ENCODE measurements at places on chromosomes 4 and X.

DNA sequence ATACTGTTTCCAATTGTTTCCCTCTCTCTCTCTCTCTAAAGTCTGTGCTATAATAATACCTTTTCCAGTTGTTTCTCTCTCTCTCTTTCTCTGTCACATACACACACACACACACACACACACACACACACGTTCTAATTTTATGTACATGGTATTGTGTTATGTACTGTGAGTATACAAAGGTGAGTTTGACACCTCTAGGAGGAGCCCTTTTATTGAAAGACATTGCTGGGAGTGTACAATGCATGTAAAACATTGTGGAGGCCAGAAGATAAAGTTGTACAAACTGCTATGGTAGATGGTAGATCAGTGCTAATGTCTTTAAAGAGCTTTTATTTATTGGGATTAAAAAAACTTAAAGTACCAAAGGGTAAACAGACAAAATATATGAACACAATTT is 53.6 kb downstream of the BLTP1 start:
- no peak for DNase-seq

DNA sequence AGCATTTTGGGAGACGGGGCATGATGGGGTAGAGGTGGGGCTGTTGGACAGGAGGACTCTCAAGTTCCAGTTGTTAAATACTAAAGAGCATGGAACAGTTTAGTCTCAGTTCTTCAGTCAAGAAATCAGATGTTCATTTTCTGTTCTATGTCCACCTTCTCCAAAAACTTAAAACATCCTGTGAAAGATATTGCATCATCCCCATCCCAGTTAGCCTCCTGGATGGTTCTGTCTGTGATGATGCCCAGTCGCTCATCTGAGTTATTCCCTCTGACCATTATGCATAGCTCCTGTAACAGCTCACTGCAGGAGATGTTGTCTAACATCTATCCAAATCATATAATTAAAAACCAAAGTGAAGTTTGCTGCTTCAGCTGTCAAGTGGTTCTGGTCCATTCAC is 32.1 kb upstream of the SCML1 start:
- no peak for DNase-seq

DNA sequence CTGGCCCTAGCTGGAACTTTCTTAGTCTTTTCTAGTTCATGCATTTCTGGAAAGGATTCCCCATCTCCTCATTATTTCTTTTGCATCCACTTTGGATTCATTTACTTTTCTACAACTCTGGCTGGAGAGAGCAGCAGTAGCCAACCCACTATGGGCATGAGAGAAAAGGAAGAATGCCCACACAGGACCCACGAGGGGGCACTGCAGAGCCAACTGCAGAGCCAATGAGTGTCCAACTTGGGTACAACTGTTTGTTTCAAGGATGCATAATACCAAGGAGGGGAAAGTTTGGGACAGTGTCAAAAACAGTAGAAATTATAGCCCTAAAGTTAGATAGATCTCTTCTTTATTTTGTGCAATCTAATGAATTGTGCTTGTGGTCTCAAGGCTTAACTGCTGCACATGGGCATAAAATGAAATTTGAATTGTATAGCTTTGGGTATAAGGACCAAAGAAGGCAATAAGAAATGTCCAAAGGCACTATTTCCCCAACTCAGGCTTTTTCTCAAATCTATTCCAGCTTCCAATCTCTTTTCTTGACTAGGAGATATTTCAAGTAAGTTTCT is 230.6 kb downstream of the NSUN7 start:
- DNase-seq, result peak; percentile 41

GRCh38 chrX:103774070-103774642 is 2.5 kb upstream of the PLP1 start:
- peak; percentile 41 for DNase-seq

Measured in EL (cell line).